NCI-H748 treated with DMSO at 0.1 percent for 48 hours (cell line): ENCODE measurements at places on chromosomes 4 and X.

- DNase-seq: peak; percentile 3
Observed at GRCh38 chrX:110462957-110463356, 104.3 kb downstream of the RTL9 start.

- no peak for DNase-seq
Observed at GRCh38 chrX:141279476-141279875, 37.2 kb upstream of the SPANXC start.

GRCh38 chr4:74539044-74539790 lies 94.3 kb downstream of the AREG start:
- DNase-seq: no peak

- DNase-seq: no peak
Observed at GRCh38 chr4:40204507-40205258, 7.9 kb downstream of the RHOH start.

- DNase-seq: no peak
Observed at GRCh38 chr4:158313566-158313965, 103.3 kb downstream of the TMEM144 start.

DNA sequence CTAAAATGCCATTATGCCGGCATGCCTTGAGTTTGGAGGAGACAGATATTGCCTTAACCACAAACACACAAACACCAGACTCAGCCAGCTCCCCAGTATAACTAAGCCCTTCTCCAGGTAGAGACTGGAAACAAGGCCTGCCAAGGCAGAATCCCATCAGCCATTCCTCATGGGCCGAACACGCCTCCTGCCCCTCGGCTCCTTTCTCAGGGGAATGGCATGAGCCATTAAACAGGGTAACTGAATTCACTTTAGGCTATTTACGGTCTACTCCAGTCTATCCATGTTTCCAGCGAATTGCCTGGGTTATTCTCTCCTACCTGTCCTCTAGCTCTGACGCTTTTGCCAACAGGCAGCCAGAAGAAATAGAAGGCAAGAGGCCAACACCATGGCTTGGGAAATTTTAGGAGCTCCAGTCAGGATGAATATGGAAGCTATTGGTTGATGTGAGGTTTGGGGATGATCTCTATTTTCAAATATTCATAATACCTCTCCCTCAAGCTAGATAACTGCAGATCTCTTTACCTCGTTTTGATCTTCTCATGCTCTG lies 4.9 kb downstream of the SEL1L3 start:
- DNase-seq: no peak

DNA sequence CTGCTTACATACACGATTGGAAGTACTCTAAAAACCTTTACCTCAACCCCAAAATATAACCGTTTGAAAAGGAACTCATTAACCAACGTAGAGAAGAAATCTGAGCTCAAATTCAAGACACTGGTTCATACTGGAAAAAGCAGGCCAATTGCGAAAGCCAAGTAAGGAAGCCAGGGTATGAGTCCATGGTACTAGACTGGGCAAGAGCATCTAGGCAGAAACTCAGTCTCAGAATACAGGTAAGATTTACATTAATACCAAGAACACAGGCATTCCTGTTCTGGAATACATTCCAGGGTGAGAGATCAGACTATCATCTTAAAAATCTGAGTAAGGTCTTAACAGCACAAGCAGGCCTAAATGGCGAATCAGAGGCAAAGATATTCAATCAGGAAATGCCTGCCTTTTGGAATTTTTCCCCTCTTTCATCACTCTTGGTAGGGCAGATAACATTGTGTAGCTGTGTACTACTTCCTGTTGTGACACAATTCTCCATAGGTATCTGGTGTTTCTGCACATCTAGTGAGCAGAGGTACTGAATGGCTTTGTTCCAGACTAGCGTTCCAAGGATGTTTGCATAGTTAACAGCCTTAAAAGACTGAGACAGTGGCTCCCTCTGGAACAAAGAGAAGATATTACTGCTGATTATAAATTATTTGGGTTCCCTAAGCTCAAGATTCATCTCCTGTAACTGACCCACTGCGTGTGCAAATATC lies 311.3 kb downstream of the PCDH19 start:
- DNase-seq: no peak

DNA sequence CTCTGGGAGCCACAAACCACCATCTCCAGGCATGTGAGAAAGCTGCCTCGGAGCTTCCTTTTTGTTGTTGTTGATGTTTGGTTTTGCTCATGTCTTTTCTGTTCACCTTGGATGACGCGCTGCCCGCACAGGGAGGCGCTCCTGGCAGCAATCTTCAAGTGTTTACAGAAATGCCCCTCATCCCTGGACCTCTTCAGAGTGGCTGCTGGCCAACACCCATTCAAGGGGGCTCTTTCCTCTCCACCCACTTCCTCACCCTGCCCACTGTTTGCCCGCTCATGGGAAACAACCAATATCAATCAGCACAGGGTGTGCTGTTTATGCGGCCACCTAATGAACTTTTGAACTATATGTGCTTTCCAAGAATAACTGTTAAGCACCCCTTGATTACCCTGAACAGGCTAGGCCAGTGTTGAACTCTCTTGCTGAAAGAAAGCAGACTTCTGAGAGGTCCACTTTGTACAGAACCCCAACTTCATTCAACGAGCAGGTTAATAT lies 355.1 kb upstream of the CLNK start:
- no peak for DNase-seq

DNA sequence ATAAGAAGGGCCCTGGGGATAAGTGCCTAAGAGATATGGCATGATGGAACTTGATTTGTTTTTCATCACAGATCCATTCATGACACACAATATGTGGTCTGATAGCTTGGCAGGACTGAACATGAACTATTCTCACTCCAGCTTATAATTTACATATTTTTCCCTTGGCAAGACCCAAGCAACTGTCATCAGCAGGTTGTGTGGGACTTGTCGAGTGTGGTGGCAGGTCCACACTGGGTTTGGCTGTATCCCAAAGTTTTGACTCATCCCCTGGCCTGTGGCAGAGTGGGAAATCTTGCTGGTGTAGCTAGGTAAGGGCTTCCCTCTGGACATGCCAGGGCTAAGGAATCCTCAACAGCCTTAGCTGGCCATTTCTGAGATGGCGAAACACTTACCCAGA lies 81.0 kb upstream of the STIM2 start:
- no peak for DNase-seq

DNA sequence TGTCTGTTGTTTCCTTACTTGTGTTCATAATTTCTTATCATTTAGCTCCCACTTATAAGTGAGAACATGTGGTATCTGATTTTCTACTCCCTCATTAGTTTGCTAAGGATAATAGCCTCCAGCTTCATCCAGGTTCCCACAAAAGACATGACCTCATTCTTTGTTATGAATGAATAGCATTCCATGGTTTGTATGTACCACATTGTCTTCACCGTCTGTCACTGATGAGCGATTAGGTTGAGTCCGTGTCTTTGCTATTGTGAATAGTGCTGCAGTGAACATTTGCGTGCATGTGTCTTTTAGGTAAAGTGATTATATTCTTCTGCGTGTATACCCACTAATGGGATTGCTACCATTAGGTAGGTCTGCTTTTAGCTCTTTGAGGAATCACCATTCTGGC lies 624.3 kb upstream of the EPHA5 start:
- DNase-seq: no peak

DNA sequence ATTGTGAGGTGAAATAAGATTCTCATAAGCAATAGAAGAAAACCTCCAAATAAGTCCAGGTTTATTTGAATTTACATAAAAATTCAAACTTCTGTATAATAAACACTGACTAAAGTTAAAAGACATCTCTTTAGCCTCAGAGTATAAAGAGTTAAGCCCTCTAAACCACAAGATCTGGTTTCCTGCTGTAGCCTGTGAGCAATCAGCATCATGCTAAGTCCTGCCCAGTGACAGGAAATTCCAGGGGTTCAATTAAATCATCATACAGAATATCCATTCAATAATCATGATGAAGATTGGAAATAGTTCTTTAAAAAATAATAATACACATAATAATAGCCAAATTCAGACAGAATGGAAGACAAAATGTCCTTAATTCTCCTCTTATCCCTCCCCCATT lies 139.2 kb upstream of the DGKK start:
- DNase-seq: no peak

- no peak for DNase-seq
Observed at GRCh38 chr4:46986922-46987638, 6.3 kb downstream of the GABRA4 start.

GRCh38 chr4:3331511-3332394 lies 38.9 kb downstream of the RGS12 start:
- no peak for DNase-seq

DNA sequence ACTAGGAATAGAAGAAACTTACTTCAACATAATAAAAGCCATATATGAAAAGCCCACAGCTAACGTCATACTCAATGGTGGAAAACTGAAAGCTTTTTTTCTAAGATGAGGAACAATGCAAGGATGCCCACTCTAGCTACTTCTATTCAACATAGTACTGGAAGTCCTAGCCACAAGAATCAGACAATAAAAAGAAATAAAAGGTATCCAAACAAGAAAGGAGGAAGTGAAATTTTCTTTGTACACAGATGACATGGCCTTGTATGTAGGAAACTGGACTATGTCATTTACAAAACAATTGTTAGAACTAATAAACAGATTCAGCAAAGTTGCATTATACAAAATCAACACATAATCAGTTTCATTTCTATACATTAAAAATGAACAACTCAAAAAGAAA lies 25.5 kb upstream of the NXT2 start:
- no peak for DNase-seq

GRCh38 chr4:133584714-133585113 lies 435.6 kb downstream of the PCDH10 start:
- DNase-seq: no peak

DNA sequence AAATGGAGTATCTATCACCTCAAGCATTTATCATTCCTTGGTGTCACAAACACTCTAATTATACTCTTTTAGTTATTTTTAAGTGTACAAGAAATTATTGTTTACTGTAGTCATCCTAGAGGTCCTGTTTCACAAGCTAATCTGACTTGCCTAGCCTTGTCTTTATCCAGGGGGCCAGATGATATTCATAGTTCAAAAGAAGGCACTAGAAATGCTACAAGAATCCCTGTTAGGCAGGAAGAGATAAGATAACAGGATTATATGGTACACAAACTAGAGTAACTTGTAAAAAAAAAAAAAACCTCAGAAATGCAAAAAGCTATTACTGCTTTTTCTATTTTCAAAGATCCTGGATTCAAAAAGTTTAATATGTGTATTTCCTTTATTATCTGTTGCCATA lies 95.8 kb downstream of the MBNL3 start:
- no peak for DNase-seq

GRCh38 chr4:173332963-173333657 lies 1.0 kb downstream of the HMGB2 start:
- no peak for DNase-seq

DNA sequence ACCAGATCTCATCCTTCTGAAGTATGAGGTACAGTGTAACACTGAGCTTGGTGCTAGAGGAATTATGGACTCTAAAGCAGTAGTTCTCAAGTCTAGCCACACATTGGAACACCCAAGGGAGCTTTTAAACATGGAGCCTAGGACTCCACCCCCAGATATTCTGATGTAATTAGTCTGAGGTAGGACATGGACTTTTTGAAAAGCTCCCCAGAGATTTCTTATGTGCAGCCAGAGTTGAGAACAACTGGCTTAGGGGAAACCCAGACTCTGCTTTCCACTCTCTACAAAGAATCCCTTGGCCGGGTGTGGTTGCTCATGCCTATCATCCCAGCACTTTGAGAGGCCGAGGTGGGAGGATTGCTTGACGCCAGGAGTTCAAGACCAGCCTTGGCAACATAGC lies 11.6 kb upstream of the GDPD2 start:
- DNase-seq: no peak

DNA sequence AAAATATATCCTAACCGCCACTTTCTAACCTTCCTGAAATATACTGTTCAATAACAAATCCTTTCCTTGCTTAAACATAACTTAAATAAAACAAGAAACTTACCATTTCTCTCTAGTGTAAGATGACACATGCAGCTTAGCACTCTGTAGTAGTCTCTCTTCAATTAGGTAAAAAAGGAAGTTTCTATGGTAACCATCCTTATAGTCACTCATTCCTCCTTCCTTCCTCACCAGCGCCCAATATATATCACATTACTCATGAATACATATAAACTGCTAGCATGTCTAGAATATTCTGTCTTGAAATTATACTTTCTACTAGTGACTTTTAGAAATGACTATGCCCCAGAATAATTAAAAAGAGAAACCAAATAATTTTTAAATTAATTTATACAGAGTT lies 112.2 kb downstream of the SNCA start:
- DNase-seq: no peak

- no peak for DNase-seq
Observed at GRCh38 chr4:130747842-130748241, 1651.9 kb downstream of the C4orf33 start.

DNA sequence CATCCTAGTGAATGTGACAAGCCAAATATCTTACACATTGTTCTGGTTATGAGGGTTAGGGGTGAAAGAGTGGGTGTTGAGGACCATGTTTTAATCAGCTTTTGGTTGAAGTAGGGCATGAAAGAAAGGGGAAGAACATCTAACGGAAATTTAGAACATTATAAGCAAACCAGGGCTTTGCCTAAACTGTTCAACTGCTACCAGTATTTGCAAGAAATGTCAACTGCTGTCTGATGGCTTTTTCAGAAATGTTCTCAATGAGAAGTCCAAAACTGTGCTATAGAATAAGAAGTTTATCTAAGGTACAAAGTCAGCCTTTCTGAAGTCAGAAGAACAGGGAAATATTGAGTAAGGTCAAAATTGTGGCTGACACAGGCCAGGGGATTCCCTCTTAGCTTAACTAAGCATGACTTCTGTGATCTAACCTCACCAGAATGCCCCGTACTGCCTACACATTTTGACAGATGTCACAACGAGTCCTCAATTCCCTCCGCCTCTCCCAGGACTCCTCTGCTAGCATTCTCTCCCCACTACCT lies 67.1 kb downstream of the DTHD1 start:
- DNase-seq: no peak

- no peak for DNase-seq
Observed at GRCh38 chr4:138405934-138406567, 163.9 kb upstream of the SLC7A11 start.

DNA sequence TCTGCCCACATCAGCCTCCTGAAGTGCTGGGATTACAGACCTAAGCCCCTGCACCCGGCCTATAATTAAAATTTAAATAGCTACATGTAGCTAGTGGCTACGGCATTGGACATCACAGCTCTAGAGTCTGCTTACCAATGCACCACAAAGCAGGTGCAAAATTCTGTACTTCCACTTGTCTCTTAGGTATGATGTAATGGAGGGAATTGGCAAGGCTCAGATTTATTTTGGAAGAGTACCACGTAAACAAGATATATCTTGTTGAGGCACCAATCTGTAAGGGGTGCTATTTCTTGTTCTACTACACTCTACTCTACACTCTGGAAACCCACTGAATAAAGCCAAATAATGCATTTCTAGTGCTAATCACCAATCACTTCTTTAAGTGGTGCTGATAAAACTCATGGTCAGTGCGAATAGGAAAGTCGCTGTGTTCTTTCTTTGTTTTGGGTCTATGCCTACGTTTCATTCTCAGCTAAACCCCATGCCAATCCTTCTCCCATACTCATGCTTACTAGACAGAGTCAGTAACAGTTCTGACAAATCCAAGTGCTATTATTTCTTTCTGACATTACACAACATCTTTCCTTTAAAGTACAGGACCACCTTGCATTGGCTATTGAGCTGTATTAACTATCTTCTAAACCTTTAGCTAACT lies 92.3 kb downstream of the GC start:
- no peak for DNase-seq

GRCh38 chr4:146495269-146495668 lies 26.5 kb downstream of the SLC10A7 start:
- DNase-seq: no peak

- no peak for DNase-seq
Observed at GRCh38 chrX:22950269-22951266, 49.2 kb upstream of the DDX53 start.
